Activated CD4-positive, alpha-beta T cell treated with anti-CD3 and anti-CD28 coated beads for 1 hour (primary cell): ENCODE measurements at places on chromosomes 7 and 10.

GRCh38 chr7:135449436-135449835 is 60.5 kb downstream of the CNOT4 start:
- DNase-seq: no peak

DNA sequence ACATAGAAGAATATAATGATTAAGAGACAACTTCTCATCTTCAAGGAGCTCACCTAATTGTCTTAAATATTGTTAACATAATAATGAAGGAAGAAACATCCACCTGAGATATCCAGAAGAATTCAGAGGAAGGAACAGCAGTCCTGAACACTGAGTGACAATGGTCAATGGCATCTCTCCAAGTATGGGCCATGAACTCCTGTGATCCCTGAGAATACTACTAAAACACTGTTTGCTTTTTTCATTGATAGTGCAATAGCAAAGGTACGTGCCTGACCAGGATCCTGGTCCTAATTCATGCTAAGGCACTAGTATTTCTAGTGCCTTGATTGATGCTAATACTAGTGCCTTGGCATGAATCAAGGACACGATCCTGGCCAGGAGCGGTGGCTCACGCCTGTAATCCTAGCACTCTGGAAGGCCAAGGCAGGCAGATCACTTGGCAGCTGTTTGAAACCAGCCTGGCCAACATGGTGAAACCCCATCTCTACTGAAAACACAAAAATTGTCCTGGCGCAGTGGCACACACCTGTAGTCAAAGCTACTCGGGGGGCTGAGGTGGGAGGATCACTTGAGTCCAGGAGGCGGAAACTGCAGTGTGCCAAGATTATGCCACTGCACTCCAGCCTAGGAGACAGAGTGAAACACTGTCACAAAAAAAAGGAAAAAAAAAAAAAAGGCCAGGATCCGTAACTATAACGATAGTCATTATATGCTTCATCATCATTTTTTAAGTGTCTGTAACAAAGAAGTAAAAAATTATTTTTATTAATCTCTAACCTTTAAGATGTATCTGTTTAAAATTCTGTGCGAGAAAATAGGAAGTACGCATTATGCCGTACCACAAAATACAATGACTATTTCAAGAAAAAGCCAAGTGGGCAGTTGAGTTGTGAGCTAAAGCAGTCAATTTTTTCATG is 49.1 kb downstream of the SRPK2 start:
- no peak for DNase-seq

- DNase-seq: no peak
Observed at GRCh38 chr10:98380493-98381339, 34.3 kb downstream of the PYROXD2 start.

DNA sequence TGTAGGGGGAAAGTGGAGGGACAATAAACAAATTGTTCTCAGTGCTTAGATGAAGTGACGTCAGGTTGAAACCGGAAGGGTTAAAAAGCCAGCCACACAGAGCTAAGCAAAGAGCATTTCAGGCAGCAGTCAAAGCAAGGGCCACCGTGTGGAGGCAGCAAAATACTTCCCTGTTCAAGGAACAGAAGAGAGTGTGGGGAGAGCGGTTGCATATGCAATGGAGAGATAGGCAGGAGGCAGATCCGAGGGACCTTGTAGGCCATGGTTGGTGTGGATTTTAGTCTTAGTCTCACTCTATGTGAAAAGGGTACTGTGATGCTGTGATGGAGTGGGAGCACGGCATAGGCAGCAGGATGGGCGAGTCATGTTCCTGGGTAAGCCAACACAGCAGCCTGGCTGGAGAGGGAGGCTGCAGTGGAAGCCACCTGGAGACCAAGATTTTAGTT is 3.8 kb upstream of the STN1 start:
- no peak for DNase-seq

GRCh38 chr7:33882040-33882837 is 23.1 kb upstream of the BMPER start:
- DNase-seq: no peak

- peak; percentile 16 for DNase-seq
Observed at GRCh38 chr10:118594392-118595063, 920 bp downstream of the PRLHR start.

- no peak for DNase-seq
Observed at GRCh38 chr10:45308707-45309106, 6.7 kb downstream of the OR13A1 start.

DNA sequence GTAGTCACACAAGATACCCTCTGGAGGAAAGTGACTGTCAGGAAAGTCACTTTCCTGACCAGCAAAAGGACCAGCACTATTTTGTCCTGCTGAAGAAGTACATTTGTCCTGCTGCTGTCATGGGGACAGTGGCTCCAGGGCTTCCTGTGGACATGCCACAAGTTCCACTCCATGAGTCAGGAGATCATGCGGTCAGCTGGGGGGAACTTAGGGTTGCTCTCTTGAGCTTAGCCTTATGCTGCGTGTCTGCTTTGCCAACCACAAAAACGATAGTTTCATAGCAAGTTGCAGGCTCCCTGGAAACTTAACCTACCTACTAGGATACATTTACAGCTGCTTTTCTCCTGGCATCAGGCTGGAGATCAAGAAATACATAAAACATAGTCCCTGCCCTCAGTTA is 19.8 kb upstream of the ALOX5 start:
- no peak for DNase-seq

DNA sequence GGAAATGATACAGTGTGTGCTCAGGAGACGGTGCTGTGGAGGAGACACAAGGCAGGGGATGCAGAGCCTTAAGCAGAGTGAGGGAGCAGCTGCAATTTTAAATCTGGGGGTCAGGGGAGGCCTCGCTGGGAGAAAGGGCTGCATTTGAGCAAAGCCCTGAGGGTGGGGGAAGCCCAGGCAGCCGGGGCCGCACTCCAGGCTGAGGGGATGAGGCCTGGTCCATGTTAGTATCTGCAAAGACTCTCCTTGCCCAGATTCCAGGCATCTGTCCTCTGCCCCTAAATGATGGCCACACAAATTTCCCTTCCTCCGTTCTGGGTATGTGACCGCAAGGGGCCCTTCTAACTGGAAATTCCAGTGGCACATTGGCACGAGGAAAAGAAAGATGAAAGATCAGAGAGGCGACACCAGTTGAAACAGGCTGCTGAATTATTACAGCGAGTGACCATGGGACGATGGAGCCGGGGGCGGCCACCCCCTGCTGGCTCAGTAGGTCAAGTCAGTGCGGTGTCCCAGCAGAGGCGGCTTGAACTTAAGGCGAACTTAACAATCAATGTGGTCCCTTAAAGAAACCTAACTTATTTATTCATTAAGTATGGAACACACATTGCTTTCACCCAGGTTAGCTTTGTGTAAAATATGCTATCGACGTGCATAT is 62.3 kb upstream of the KAT6B start:
- DNase-seq: no peak

GRCh38 chr10:44369854-44370253 is 15.0 kb downstream of the CXCL12 start:
- DNase-seq: no peak

DNA sequence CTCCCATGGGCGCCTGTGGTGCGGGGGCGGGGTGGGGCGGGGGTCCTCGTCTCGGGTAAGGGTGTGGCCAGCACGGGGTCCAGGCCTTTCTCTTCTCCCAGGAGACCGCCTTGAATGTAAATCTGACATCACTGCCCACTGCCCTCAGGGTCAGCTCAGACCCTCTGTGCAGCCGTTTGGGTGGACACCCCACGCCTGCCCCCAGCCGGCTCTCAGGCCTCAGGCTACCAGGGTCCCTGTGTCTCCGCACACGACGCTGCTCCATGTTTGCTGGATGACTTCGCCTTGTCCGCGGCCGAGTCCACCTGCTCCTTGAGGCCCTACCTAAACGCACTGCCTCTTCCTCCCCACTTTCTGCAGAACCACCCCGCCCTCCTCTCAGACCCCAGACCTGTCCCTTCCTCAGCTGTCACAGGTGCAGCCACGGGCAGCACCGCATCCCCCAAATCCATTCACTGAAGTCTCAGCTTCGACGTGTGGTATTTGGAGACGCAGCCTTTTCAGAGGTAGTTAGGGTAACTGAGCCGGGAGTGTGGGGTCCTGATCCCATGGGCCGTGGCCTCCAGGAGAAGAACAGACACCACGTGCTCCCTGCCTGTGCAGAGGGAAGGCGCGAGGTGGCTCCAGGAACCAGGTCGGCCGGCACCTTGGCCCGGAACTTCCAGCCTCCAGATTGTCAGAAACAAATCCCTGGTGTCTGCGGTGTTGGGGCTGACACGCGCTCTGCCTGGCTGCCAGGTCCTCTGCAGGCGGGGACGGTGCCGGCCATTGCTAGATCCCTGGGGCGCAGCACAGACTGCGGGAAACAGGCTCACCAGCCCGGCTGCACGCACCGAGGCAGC is 97.4 kb upstream of the DIP2C start:
- no peak for DNase-seq

DNA sequence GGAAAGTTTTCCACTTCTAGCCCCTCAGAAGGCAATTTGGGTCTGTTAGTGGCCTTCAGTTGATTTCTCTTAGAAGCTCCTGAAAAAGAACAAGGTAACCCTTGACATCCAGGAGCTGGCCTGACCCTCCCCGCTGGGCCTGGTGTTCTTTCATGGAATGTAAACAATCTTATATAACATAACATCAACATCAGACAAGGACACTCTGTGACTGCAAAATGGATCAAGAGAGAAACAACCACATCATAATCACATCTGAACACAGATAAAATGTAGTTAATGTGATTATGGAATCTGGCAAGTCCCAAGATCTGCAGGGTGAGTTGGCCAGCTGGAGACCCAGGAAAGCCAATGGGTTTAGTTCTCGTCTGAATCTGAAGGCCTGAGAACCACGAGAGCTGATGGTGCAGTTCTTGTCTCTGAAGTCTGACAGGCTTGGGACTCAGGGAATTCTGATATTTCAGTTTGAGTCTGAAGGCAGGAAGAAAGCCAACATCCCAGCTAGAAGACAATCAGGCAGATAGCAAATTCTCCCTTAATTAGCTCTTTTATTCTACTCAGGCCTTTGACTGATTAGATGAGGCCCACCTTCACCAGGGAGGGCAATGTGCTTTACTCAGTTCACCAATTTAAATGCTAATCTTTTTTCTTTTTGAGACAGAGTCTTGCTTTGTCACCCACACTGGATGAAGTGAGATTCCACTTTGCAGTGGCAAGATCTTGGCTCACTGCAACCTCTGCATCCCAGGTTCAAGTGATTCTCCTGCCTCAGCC is 91.4 kb upstream of the NAMPT start:
- DNase-seq: no peak

DNA sequence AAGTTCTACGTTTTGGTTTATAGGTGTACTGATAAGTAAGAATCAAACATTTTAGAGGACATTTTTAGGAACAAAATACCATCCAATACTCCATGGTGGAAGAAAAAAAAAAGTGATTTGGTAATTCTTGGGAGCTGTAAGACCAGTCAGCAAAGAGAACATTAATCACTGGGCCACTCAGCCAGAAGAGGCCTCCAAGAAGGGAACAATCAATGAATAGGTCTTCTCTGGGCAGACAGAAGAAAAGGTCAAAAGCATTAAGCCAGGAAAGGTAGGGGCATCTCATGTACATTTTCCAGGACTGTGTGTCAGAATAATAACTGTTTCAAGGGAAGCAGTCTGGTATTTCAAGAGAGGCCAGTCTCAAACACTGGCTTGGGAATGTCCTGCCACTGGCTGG is 190.4 kb upstream of the AGK start:
- DNase-seq: no peak

DNA sequence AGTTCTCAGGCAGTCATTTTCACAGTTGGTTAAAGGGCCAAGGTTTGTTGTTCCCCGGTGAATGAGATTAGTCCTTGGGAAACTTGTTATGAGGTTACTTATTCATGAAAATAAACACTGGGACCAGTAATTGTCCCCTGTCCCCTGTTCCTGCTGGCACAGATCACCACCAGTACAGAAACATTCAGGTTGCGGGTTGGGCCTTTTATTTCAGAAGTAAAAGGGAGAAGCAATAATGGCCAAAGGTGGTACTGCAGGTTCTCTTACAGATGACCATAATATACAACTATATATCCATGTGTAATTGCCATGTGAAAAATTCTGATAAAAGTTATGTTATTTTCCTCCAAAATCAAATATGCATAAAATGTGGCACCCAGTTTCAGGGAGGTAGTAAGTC is 442.0 kb downstream of the SORCS1 start:
- no peak for DNase-seq

- no peak for DNase-seq
Observed at GRCh38 chr7:17168416-17168815, 130.0 kb upstream of the AHR start.

- DNase-seq: no peak
Observed at GRCh38 chr10:122878799-122879338, 512 bp downstream of the FAM24B start.

- no peak for DNase-seq
Observed at GRCh38 chr7:112965506-112965905, 121.1 kb downstream of the GPR85 start.

- DNase-seq: no peak
Observed at GRCh38 chr10:5512881-5513612, 11.7 kb upstream of the CALML3 start.

DNA sequence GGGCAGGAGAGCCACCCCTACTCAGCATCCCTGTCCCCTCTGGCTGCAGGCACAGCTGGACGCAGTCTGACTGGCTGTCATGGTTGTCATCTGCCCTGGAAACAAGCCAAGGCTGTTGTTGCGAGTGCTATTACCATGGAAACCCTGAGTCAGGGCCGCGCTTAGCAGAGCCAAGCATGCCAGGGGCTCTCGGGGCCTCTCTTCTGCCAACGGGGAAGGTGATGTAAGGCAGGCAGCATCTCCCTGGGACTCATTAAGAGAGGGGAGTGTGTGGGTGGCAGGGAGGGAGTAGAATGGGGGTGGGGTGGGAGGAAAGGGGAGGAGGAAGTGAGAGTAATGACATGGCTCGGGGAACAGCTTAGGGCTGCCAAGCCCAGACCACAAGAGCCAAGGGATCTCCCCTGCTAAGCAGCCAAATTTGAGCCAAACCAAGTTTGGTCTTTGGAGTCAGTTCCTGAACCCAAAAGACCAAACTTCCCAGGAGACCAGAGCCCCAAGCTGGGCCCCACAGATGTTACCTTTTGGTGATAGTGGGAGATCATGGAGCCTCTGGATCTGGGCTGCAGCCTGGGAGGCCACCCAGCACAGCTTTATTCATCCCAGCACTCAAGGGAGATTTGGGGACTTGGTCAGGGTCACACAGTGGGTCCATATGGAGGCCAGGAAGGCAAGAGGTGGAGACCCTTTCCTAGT is 67.6 kb downstream of the TMEM130 start:
- DNase-seq: no peak

GRCh38 chr7:108292541-108292940 is 162.4 kb upstream of the LAMB4 start:
- DNase-seq: no peak

GRCh38 chr7:45136106-45137060 is 21.2 kb upstream of the RAMP3 start:
- peak; percentile 44 for DNase-seq

GRCh38 chr10:122373108-122373507 is 1.4 kb upstream of the PLEKHA1 start:
- no peak for DNase-seq

- DNase-seq: no peak
Observed at GRCh38 chr10:75932921-75933320, 501.5 kb downstream of the LRMDA start.
